T-cell (primary cell): ENCODE measurements at places on chromosomes 4 and X. TPM values are rescaled to one million over a fixed set of nuclear protein-coding genes. Genes with fewer than 3 reads are reported as not detected.

GRCh38 chr4:164824581-164824980 lies 52.4 kb upstream of the APELA start:
- H3K4me3 ChIP-seq: no peak overlapping the region
- H3K36me3 ChIP-seq: no peaks in the 10 kb centered on the region
- no peaks in the 10 kb centered on the region for H3K4me1 ChIP-seq
- DNase-seq: no peak

Gene ARMCX2
- 5.7 TPM for total RNA-seq

GRCh38 chrX:11209798-11210414 lies 83.3 kb upstream of the AMELX start:
- no peak for DNase-seq
- H3K27me3 ChIP-seq: no peaks in the 10 kb centered on the region
- no peak overlapping the region for H3K27ac ChIP-seq
- H3K4me1 ChIP-seq: no peaks in the 10 kb centered on the region

Gene HDAC6
- total RNA-seq: 121 TPM

Gene ETDA
- total RNA-seq: not detected
